ENCODE measurements at places on chromosomes 7 and 10.
A peak's percentile ranks its signal among the peaks of the same experiment; 100 is the strongest.

DNA sequence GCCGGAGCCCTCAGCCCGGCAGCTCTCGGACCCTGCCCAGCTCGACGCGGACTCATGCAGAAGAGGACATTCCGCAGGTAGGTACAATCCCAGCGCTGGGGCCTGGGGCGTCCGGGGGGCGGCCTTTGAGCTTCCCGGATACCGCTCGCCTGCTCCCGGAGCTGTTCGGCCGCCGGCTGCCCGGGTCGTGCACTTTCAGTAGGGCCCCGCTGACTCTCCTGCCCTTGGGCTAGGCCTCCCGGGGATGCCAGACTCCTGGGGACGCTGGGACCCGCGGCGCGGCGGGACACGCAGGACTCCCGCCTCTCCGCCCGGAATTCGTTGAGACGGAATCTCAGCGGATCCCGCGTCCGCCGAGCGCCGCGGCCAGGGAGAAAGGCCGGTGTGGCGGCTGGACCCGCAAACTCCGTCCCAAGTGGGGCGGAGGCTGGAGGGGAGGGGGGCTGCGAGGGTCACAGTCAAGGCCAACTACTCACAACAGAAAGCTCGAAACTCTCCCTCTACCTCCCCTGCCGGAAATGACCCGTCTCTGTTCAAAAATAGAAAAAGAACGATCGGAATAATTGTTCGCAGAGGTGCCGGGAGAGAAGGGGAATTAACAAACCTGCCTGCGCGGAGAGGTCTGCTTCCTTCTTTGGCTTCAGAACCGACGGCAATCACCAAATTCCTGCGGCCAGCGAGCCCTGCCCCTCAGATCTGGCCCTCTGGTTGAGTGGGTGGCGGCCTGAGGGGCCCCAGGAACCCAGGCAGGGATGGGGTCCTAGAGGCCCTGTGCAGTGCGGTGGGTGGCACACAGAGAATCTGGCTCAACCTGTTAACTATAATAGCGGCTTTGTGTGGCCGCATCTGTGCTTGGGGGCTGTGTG lies 9.2 kb downstream of the TLX1 start:
- no peak for DNase-seq

DNA sequence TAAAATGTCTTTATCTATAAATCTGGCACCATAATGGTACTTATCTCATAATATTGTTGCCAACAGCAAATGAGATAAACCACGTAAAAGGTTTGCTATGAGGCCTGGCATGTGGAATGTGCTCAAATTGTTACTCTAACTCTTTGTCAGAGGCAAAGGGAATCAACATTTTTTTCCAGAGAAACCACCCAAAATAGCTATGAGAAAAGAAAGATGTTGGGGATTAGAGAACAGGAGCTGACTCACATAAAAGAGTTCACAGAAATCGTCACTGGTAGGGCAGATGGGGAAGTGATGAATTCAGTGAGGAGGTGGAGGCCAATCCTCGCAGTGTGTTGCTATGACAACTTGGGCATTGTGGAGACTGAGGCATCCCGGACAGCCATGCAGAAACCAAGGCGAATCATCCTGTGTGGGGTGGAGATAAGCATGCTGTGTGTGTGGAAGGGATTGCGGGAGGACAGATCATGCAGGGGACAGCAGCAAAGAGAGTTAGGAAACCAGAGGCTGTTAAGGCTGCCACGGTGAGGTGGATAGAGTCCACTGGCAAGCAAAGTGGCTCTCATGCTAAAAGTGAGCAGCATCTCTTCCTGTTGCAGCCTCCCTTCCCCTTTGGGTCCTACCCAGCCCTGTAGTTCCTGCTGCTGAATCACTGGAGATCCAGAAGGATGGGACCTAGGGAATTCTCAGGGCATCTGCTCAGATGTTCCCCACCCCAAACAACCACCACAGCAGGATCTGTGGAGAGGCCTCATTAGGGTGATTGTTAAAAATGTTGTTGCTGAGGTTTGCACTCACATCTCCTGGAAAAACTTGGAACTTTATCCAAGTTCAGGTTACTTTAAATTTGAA lies 103.9 kb downstream of the CUBN start:
- DNase-seq = no peak

- DNase-seq = no peak
These were observed 302.2 kb downstream of the RPS24 start for GRCh38 chr10:78335691-78336401.

GRCh38 chr7:108189733-108190388 lies 59.7 kb upstream of the LAMB4 start:
- no peak for DNase-seq

GRCh38 chr7:20141666-20142065 lies 75.5 kb downstream of the MACC1 start:
- peak; percentile 13 for DNase-seq

DNA sequence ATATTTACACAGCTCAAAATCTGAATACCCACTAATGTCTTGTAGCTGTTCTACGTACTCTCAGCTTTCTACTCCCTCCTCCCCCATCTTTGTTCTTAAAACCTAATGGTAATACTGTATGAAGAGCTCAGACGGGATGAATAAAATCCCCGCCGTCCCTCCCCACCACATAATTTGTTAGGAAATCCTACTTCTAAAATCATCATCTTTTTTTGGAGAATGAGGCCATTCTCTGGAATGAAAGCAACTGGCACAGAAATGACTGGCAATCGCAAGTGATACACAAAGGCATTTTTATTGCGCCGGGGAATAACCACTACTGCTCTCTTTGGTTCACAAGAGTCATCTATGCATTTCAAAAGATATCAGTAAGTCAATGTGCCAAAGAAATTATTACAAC lies 27.3 kb downstream of the SLC35B4 start:
- no peak for DNase-seq

GRCh38 chr10:974785-975074 lies 13.5 kb upstream of the GTPBP4 start:
- DNase-seq = no peak

DNA sequence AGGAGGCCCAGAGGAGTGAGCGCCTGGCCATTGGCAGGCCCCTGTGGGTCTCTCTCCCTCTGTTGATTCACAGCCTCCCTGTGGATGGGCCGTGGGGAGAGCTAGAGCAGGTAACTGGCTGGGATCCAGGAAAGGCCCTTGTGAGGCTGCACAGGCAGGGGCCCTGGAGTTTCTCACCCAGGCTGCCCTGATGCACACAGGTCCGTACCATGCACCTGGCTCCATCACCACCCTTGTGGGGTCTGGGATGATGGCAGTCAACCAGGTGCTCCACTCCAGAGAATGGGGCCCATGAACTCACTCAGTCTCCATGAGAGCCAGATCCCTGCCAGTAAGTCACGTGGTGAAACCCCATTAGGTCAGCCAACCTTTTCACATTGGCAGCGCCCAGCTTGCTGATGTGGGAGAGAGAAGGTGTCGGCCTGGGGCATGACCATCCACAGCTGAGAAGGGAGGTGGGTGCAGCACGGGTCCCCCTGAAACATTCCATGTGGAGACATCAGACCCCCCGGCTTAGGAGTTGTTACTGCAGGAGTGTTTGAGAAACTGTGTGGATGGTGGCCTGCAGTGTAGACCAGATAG lies 320.8 kb downstream of the ADARB2 start:
- DNase-seq = no peak

GRCh38 chr7:44072364-44073231 lies 7.2 kb upstream of the PGAM2 start:
- DNase-seq = peak; percentile 85

- no peak for DNase-seq
These were observed 55.4 kb upstream of the DNAJB6 start for GRCh38 chr7:157281221-157281998.

- no peak for DNase-seq
These were observed 116.1 kb downstream of the HIBADH start for GRCh38 chr7:27546610-27547009.

GRCh38 chr10:113965683-113966082 lies 78.0 kb upstream of the ADRB1 start:
- no peak for DNase-seq

DNA sequence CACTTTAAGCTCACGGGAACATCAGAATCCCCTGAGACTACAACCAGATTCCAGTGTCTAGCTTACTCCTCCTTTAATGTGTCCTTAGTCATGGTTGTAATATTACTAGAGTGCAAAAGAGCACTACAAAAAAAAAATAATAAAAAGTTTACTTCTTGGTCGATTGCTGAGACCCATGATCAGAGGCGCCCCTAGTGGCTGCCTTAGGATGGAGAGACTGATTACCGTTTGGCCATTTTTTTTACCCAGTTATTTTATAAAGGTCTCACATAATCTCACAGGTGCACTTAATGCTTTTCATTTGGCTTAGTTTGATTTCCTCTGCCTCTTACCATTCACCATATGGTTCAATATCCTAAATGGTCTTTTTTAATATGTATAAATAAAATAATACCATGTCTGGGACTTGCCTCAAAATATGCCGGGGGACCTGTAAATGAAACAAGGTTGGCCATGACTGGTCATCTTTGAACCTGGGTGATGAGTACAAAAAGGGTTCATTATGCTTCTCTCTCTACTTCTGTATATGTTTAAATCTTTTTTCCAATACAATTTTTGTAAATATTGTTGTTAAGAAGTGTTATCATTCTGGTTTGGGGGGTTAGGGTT lies 331.5 kb upstream of the NFE2L3 start:
- DNase-seq = peak; percentile 67

GRCh38 chr7:116736927-116737715 lies 65.1 kb downstream of the MET start:
- DNase-seq = no peak

DNA sequence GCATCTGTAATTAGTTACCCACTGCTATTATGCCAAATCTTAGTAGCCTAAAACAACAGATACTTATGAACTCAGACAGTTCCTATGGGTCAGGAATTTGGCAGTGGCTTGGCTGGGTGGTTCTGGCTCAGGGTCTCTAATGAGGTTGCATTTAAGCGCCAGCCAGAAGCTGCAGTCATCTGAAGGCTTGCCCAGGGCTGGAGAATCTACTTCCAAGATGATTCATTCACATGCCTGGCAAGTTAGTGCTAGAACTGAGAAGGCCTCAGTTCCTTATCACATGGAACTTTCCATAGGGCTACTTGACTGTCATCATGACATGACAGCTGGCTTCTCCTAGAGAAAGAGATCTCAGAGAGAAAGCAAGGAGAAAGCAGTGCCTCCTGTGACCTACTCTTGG lies 121.3 kb downstream of the AVL9 start:
- DNase-seq = no peak

DNA sequence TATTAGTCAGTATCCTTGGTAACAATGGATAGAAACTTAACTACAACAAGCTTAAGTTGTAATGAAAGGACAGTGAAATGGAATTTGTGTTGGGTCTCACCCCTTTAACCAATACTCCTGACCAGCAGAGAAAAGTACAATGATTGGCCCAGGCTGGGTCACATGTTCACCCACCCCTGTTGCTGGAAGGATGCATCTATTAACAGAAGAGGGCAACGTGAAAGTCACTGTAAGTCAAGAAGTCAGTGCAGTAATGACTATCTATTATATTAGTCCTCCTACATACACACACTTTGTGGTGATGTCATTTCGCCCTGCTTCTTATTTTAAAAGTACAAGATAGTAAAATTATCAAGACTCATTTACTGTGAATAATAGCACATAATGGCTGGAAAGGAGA lies 16.2 kb downstream of the PNLIPRP2 start:
- DNase-seq = no peak

DNA sequence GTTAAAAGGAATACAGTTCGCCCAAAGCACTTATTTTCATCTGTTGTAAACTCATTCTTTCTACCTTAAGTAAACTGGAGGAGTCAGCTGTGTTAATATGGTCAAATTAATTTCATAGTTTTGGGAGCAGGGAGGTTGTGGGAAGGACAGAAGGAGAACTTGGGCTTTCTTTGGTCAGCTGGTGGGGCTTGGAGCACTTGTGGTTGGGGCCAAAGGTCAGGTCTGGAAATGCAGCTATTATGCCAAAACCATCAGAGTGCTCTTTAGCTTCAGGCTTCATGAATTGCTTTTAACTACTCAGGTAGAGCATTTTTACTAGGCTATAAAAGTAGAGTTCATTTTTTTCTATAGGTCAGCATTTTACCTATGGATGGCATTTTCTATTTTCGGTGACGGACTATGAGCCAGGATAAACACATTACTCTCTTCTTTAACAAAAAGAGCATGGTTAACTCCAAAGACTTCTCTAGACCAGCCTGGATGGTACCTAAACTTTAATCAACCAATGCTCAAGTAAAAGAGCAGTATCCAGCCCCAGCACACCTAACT lies 30.0 kb downstream of the STEAP4 start:
- no peak for DNase-seq

DNA sequence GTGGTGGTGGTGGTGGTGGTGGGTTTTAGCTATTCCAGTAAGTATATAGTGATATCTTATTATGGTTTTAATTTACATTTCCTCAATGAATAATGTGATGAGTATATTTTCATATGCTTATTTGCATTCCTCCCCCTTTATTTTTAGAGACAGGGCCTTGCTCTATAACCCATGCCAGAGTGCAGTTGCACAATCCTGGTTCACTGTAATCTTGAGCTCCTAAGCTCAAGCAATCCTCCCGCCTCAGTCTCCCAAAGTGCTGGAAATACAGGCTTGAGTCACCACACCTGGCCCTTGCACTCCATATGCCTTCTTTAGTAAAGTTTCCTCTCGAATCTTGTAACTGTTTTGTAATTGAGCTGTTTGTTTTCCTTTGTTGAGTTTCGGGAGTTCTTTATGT lies 577.7 kb upstream of the AUTS2 start:
- no peak for DNase-seq

DNA sequence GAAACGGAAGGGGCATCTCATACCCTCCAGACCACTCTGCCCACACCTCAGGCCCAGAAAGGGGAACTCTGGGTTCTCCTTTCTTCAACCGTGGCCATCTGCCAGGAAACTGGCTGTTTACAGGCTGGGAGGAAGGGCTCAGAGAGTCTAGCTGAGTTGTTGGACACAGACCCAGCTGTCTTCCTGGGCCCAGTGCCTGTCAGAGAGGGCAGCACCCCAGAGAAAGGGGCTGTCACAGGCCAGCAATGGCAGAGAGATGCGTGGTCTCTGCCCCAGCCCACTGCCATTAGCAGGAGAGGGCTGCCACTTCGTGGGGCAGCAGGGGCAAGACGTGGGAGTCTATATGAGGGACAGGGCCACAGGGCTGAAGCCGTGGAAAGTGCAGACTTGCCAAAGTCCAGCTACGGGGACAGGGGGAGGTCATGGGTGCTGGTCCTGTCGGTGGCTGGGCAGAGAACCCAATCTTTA lies 11.0 kb downstream of the GRID1 start:
- DNase-seq = no peak

DNA sequence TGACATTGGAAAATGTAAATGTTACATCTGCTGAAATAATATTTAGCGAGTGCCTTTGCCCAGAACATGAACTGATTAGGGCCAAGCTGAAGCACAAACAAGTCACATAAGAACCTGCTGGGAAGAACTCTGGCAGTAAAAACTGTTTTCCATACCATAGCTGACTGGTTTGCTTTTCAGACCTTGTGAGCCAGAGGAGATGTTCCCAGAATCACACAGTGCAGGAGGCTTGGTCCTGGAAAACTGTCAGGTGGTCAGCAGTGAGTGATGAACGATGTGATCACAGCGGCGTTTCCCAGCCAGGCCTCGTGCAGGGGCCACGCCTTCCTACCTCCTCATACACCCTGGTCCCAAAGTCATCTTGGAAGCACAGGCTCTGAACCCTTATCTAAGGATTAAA lies 164.2 kb upstream of the EEPD1 start:
- no peak for DNase-seq

Measured in HAP-1 (cell line).